Fibroblast of lung (primary cell): ENCODE measurements at places on chromosomes 1 and 21. TPM values are rescaled to one million over a fixed set of nuclear protein-coding genes. Genes with fewer than 3 reads are reported as not detected.

The SLC5A3 gene
- total RNA-seq = 28.6 and 35.7 TPM in 2 replicates

The PIK3CD gene
- 4.6 and 6.4 TPM in 2 replicates for total RNA-seq

The PGM1 gene
- 51.4 and 66.5 TPM in 2 replicates for total RNA-seq

The FCRL5 gene
- total RNA-seq = not detected in 2 replicates

The MROH7 gene
- total RNA-seq = under 0.01 and 0.33 TPM in 2 replicates

The SPTA1 gene
- total RNA-seq = under 0.01 and 0.17 TPM in 2 replicates

The SHISA4 gene
- total RNA-seq = 15.4 and 27.1 TPM in 2 replicates

The NBPF8 gene
- 14.1 and 18.8 TPM in 2 replicates for total RNA-seq

The ADAMTS4 gene
- total RNA-seq = 0.51 and 1.3 TPM in 2 replicates

The C2CD4D gene
- total RNA-seq = not detected in 2 replicates

The UTS2 gene
- total RNA-seq = not detected in 2 replicates

The ZP4 gene
- total RNA-seq = not detected in 2 replicates

The CFHR1 gene
- total RNA-seq = under 0.01 and 0.50 TPM in 2 replicates

The C1orf141 gene
- not detected in 2 replicates for total RNA-seq

The TSPAN2 gene
- 0.66 and 2.1 TPM in 2 replicates for total RNA-seq

The CELA2A gene
- total RNA-seq = not detected in 2 replicates

The NDUFV3 gene
- total RNA-seq = 37.7 and 43.7 TPM in 2 replicates

The CFHR2 gene
- total RNA-seq = not detected in 2 replicates

The C1orf146 gene
- total RNA-seq = not detected in 2 replicates

The AADACL4 gene
- total RNA-seq = not detected in 2 replicates

The IGSF3 gene
- total RNA-seq = under 0.01 TPM in 2 replicates

The FCGR3A gene
- not detected in 2 replicates for total RNA-seq

The RNF186 gene
- total RNA-seq = not detected in 2 replicates

The PTGFR gene
- 25.7 and 32.7 TPM in 2 replicates for total RNA-seq

The BTBD19 gene
- 3.9 and 5.0 TPM in 2 replicates for total RNA-seq

The SLC25A34 gene
- total RNA-seq = 0.77 and 0.83 TPM in 2 replicates

The HES3 gene
- total RNA-seq = not detected in 2 replicates

The CRNN gene
- not detected in 2 replicates for total RNA-seq
